PC-9 (cell line): ENCODE measurements at places on chromosomes 12 and 14.

GRCh38 chr12:132525833-132526455 is 36.0 kb downstream of the FBRSL1 start:
- H3K27ac ChIP-seq: no peak overlapping the region
- H3K36me3 ChIP-seq: no peaks in the 10 kb centered on the region
- no peaks in the 10 kb centered on the region for H3K27me3 ChIP-seq
- DNase-seq: no peak

DNA sequence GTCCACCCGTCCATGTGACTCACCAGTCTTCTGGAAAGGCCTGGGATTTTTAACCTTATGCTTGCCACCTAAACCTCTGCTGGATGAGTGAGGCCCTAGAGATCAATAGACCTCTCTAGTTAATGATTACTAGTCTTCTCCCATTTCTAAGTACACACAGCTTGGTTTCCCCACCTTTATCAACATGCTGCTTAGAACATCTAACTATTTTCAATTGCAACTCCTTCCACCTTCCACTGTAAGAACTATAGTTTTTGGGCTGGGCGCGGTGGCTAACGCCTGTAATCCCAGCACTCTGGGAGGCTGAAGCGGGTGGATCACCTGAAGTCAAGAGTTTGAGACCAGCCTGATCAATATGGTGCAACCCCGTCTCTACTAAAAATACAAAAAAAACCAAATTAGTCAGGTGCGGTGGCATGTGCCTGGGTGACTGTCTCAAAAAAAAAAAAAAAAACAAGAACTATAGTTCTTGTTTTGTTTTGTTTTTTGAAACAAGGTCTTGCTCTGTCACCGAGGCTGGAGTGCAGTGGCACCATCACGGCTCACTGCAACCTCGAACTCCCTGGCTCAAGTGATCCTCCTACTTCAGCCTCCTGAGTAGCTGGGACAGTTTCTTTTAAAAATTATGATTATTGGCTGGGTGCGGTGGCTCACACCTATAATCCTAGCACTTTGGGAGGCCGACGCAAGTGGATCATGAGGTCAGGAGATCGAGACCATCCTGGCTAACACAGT is 18.7 kb upstream of the MDM2 start:
- H3K4me1 ChIP-seq: peaks cover 9% of the 10 kb centered on the region
- no peaks in the 10 kb centered on the region for H3K36me3 ChIP-seq
- H3K4me3 ChIP-seq: no peak overlapping the region
- no peak overlapping the region for H3K27ac ChIP-seq
- no peak for DNase-seq
- no peaks in the 10 kb centered on the region for H3K27me3 ChIP-seq

GRCh38 chr12:128920468-128920867 is 67.2 kb downstream of the GLT1D1 start:
- H3K27me3 ChIP-seq: peaks cover 73% of the 10 kb centered on the region
- DNase-seq: no peak
- H3K4me1 ChIP-seq: no peaks in the 10 kb centered on the region
- no peaks in the 10 kb centered on the region for H3K36me3 ChIP-seq
- H3K27ac ChIP-seq: no peak overlapping the region

- no peaks in the 10 kb centered on the region for H3K4me1 ChIP-seq
- no peak overlapping the region for H3K4me3 ChIP-seq
- H3K27me3 ChIP-seq: peaks cover 13% of the 10 kb centered on the region; the same call in 1 of the 2 replicates
- no peak for DNase-seq
- no peak overlapping the region for H3K27ac ChIP-seq
Observed at GRCh38 chr14:100741966-100742365, 15.3 kb downstream of the DLK1 start.

DNA sequence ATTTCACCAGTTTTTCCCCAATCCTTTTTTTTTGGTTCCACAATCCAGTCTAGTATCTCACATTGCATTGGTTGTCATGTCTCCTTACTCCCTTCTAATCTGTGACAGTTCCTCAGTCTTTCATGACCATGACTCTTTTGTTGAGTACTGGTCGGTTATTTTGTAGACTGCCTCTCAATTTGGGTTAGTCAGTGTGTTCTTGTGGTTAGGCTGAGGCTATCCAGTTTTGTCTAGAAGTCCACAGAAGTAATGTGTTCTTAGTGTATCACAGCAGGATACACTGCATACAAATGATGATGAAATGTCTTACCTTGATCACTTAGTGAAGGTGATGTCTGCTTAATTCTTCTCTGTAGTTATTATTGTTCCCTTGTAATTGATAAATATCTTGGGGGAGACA is 24.8 kb downstream of the PELI2 start:
- H3K4me3 ChIP-seq: no peak overlapping the region
- no peak overlapping the region for H3K27ac ChIP-seq
- no peak for DNase-seq
- H3K4me1 ChIP-seq: no peaks in the 10 kb centered on the region

DNA sequence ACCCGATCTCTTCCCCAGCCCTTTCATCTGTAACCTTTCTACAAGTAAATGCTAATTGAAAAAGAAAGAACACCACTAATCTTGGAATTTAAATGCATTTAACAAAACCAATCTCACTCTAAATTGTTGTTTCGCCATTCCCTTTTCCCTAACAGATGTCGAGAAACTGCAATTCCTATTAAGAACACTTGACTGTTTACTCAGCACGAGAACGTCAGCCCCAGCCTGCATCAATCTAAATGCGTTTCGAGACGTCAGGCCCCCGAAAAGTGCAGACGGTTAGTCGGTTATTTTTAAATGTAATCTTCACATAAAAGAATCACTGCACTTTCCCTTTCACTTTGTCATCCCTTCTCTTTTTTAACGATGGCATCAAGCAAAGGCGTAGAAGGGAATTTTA is 837.6 kb downstream of the VRK1 start:
- no peak overlapping the region for H3K4me3 ChIP-seq
- no peak for DNase-seq
- H3K27me3 ChIP-seq: peaks cover 5% of the 10 kb centered on the region; the same call in 1 of the 2 replicates
- H3K36me3 ChIP-seq: no peaks in the 10 kb centered on the region
- H3K27ac ChIP-seq: no peak overlapping the region

- no peak overlapping the region for H3K4me3 ChIP-seq
- H3K36me3 ChIP-seq: peaks cover 23% of the 10 kb centered on the region
- DNase-seq: no peak
- no peaks in the 10 kb centered on the region for H3K27me3 ChIP-seq
- H3K27ac ChIP-seq: no peak overlapping the region
- H3K4me1 ChIP-seq: no peaks in the 10 kb centered on the region
Observed at GRCh38 chr12:124328636-124329035, 33.7 kb downstream of the RFLNA start.

- no peaks in the 10 kb centered on the region for H3K36me3 ChIP-seq
- peaks cover 52% of the 10 kb centered on the region for H3K4me1 ChIP-seq
- no peak overlapping the region for H3K4me3 ChIP-seq
- no peak overlapping the region for H3K27ac ChIP-seq
- DNase-seq: no peak
Observed at GRCh38 chr14:68678471-68678870, 114.4 kb downstream of the ZFP36L1 start.
